Activated T-cell treated with anti-CD3 and anti-CD28 coated beads for 1 hour (primary cell): ENCODE measurements at places on chromosomes 7 and 10.

DNA sequence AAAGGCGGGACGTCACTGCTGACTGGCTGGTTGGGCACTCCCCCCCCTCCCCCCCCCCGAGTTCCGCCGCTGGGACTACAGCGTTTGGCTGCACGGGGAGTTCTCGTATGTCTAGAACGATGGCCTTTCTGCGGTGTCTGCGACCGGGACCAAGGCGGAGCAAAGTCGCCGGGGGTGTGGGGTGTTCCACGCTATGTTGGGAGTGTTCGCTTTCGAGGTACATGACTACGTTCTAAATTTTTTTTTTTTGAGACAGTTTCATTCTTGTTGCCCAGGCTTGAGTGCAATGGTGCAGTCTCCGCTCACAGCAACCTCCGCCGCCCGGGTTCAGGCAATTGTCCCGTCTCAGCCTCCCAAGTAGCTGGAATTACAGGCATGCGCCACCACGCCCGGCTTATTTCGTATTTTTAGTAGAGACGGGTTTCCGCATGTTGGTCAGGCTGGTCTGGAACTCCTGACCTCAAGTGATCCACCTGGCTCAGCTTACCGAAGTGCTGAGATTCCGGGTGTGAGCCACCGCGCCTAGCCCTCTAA is 573 bp upstream of the IDI1 start:
- no peak for DNase-seq

GRCh38 chr7:3451701-3452100 is 150.6 kb downstream of the SDK1 start:
- DNase-seq, result no peak

GRCh38 chr7:138720286-138720685 is 19.1 kb upstream of the SVOPL start:
- no peak for DNase-seq

GRCh38 chr7:157797361-157797760 is 460.6 kb downstream of the DNAJB6 start:
- DNase-seq, result no peak

- DNase-seq, result no peak
These were observed 295.6 kb downstream of the CCDC3 start for GRCh38 chr10:12705943-12706342.

- no peak for DNase-seq
These were observed 592 bp upstream of the ATP6V1F start for GRCh38 chr7:128861957-128862570.

DNA sequence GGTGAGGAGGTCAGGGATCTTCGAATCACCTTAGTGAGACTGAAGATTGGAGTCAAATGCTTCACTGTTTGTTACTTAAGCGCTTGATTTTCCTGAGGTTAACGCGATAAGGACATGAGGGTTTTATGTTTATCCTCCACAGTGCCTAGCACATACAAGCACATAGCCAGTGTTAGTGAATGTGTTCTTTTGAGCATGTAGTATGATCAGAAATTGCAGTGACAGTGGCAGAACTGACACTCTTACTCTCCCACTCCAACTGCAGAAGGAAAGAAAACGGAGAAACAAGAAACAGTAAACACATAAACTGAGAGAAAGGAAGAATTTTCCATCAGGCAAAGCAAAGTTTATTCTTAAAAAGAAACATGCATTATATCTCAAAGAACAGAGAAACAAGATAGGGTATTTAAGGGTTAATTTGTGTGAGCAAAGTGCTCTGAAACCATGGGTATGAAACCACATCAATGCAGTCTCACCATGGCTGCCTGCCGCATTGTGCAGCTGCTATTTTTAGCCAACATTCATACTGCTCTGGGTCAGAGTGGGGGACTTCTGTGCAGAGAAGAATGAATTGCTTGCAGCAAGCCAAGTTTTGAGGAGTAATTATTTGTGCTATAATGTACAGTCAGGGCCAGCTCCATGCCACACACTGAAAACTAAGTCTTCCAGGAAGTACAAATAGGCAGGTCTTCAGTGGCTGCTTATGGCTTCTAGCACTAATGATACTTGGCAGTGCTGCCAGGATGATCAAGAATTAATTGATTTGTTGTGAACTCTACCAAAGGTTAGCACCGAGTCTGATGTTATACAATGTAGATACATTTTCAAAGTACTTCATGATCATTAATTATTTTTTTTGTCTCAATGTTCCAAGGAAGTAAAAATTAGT is 152.0 kb downstream of the MACC1 start:
- no peak for DNase-seq

- no peak for DNase-seq
These were observed 63.7 kb downstream of the PTEN start for GRCh38 chr10:87927091-87927490.

DNA sequence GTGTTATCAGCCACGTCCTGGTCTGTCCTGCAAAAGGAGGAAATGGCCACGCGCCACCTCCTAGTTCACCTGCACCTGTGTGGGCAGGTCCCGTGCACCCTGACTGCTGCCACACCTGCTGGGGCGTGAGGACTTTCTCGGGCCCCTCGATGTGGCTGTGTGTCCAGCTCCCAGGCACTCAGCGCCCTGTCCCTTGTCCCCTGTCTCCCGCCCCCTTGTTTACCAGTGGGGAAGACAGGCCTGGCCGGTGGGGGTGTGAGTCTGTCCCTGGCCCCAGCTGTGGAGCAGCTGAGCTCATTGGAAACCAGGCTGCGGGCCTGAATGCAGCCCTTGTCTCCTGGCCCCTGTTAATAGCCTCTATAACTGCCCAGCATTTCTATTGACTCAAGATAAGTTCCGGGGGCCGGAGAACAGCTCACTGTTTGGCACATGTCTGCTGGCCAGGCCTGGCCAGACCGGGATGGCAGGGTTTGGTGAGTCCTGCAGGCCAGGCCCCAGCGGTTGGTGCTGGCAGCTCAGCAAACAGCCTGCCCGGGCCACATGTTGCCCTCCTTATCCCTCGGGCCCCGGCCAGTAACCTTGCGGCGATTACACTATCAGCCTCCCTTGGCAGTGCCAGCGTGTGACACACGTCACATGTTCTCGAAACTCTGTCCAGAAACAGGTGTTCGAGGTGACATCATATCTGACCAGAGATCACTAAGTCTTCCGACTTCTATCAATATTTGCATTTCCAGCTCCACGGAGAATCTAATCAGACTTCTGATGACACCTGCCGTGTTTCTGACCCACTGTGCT is 52.1 kb downstream of the FOXL3 start:
- DNase-seq, result no peak

DNA sequence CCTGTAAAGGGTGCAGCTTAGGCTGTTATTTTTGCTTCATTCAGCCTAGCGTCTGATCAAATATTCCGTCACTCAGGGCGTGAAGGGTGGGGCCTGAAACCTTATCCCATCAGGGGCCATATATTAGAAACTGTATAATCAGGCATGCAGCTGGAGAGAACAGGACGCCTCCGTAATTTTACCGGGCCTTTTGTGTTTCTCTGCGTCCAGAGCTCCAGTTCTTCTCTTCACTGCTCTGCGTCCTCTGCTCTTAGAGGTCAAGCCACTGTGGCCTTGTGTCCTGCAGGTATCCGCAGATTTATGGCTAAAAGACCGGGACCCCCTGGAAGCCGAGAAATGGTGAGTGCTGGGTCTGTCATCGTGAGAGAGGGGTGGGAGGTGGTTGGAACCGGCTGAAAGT is at the start of gene ZNF735:
Gene ZNF735 (plus strand): TSS at position 301 of the 400 bp plus-strand sequence. CDS start 0 bp downstream, at position 301.
- no peak for DNase-seq

- no peak for DNase-seq
These were observed 195.5 kb downstream of the PRKG1 start for GRCh38 chr10:51269821-51270220.

DNA sequence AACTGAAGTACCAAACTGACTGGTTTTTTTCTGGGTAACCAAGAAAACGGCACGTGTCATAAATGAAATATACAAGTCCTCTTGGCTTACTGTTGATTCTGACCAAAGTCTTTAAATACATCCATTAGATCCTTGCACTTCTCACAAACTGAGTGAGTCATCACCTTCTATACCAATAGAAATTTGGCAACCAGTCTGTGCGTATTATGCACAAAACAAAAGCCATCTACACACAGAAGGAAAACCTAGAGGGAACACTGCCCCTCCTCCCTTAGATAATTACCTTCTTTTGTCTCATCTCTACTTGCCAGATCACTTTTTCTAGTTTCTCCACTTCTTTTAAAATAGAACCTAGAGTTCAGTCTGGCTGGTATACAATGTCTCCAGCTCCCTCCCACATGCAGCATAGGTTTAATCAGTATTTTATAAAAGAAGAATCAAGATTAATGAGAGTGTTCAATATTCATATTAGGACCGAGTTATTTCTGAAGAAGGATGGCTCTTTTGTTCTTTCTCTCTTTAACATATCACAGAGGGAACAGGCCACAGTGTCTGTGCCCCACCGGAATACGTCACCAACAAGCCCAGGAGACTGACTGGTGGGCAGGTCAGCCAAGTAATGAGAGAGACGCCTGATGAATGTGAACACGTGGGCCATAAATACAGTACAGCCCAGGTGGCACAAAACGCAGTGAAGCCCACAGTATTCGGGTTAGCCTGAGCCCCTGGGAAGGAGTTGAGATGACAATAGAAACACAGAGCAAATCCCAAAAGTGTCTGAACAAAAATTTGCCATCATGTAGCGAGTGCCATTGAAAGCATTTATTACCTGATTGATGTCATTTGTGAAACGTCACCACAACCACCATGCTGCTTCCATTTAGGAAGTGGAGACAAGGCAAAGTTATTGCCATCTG is 91.3 kb downstream of the KIAA1549 start:
- DNase-seq, result no peak

GRCh38 chr7:68074242-68074641 is 1077.6 kb downstream of the TYW1 start:
- DNase-seq, result no peak

DNA sequence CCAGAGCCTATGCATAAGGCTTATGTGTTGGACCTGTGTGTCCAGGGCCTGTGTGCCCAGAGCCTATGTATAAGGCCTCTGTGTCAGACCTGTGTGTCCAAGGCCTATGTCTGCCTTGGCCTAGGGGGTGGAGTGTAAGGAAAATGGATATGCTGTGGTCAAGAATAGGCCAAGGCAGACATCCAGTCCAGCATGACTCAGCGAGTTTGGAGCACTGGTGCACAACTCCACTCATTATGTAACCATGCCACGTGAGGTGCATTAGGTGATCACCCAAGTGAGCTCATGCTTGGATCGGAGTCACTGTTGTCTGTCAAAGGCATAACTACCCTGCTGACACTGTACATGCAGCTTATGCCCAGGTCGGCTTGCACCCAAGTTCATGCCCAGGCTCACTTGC is 238.9 kb downstream of the CACNA2D1 start:
- no peak for DNase-seq

DNA sequence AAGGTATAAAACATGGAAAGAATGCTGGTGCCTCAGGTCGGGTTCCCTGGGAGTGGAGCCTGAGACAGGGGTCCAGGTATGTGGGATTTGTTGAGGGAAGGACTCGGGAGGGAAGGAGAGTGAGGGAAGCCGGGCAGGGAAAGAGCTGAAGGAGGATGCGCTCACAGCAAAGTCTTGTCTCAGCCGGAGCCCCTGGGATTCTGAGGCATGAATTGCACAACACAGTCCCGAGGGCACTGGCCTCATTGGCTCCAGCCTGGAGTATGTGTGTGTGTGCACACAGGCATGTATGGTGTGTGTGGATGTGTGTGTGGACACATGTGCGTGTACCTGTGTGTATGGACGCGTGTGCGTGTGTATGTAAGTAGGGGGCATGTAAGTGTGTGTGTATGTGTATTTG is 87.4 kb downstream of the WDFY4 start:
- no peak for DNase-seq

DNA sequence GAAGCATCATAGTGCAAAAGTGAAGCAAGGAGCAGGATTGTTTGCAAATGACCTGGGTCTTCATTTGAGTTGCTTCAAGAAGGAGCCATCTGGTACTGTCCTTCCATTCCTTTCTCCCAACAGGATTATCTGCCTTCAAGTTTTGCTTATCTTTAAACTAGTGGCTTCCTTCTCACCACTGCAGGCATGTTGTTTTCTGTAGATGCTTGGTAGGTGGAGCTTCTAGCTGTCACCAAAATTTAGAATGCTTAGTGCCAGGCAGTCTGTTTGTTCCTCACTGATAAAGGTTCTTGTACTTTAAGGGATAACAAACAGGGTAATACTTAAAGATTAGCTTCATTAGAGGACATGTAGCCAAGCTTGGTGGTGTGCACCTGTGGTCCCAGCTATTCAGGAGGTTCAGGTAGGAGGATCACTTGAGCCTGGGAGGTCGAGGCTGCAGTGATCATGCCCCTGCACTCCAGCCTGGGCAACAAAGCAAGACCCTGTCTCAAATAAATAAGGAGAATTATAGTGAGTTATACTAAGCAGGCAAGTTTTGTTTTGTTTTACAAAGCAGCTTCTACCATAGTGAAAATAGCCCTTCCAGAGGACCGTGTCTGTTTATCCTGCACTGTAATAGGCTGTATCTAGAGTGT is 5.7 kb downstream of the ARL5B start:
- DNase-seq, result no peak

DNA sequence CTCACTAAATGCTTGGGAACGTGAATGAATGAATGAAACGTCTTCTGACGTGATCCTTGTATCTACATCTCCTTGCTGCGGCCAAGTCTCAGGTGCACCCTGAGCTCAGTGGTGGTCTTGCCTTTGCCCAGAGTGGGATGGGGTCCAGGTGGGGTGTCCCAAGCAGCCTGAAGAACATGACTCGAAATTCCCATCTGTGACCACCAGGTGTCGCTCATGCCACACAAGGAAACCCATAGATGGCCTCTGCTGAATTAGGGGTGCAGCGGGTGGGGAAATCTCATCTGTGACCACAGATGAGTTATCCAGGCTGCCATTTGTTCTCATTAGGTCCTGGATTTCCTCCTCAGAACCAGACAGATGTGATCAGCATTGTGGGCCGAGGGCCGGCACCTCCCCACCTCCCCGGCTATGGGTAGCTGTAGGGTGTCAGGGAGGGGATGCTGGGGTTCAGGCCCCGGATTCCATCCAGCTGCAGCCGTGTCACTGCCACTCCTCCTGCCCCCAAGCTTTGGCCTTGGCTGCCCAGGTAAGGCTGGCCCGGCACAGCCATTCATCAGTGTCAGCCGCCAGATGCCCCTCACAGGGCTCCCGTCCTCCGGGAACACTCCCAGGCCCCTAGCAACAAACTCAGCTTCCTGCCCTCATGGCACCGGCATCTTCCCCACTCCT is 21.0 kb upstream of the GNA12 start:
- DNase-seq, result peak; percentile 71

GRCh38 chr10:91201213-91201996 is 19.1 kb upstream of the PCGF5 start:
- no peak for DNase-seq

- DNase-seq, result no peak
These were observed 22.5 kb downstream of the PLPP4 start for GRCh38 chr10:120479506-120479905.

GRCh38 chr7:158244873-158245723 is 342.5 kb downstream of the PTPRN2 start:
- no peak for DNase-seq
